SJSA1 (cell line): ENCODE measurements at places on chromosomes 3 and 15. TPM values are rescaled to one million over a fixed set of nuclear protein-coding genes. Genes with fewer than 3 reads are reported as not detected.

Gene GP9
- total RNA-seq, result not detected in 2 replicates

Gene FHIT
- not detected in 2 replicates for total RNA-seq

Gene ITPKA
- total RNA-seq, result 4.4 and 5.7 TPM in 2 replicates

Gene MRPL46
- 33.9 and 37.7 TPM in 2 replicates for total RNA-seq

Gene ACAD11
- 6.4 and 15.3 TPM in 2 replicates for total RNA-seq
